Stimulated activated CD8-positive, alpha-beta memory T cell treated with anti-CD3 and anti-CD28 coated beads, Interleukin-4, amount 100 ng/mL, for 4 hours (primary cell): ENCODE measurements at places on chromosomes 2 and 18.

GRCh38 chr2:132849118-132849517 lies 179.1 kb upstream of the LYPD1 start:
- no peak for DNase-seq

DNA sequence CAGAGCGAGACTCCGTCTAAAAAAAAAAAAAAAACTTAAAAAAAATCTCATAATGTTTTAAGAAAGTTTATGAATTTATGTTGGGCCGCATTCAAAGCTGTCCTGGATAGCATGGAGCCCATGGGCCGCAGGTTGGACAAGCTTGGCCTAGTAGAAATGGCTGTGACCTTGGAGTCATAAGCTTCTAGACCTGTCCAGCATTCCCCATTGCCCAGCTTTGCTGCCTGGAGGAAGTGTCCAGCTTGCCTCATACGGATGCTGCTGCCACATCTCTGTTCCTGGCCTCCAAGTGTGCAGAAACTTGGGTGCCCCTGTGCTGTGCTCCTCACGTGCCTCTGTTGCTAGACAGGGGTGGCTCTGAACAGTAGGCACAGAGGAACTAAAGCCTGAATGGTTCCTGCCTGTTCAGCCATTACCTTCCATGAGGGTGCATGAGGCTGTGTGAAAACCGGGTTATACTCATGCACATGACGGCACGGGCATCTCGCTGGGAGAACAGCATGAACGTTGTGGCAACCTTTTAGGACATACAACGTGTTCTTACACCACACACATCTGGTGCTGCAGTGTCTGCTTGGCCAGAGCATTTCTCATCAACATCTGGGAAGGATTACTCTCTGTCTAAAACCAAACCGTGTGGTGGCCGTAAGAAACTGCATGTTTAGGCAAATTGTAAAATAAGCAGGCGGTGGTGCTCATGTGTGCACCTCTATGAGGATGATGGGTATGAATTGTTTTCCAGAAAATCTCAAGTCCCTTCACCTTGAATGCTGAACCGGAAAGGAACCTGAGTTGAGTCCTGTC lies 38.2 kb downstream of the FHOD3 start:
- no peak for DNase-seq

DNA sequence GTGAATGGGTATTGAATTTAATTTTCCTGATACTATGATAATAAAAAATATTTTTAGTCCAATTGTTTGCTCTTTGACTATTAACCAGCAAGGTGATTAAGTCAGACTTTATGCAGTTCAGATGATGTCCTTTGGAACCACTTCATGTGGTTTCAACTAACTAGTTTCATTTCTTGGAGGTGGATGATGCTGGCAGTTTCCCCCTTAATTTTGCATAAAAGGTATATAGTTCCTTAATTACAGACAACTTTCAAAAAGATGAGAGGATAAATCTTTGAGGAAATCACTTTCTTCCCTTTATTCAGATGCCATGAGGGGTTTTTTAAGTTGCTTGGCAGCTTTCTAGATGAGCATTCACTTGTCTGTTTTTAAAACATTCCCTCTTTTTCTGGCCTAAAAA lies 223.1 kb downstream of the PHLPP1 start:
- DNase-seq, result no peak

DNA sequence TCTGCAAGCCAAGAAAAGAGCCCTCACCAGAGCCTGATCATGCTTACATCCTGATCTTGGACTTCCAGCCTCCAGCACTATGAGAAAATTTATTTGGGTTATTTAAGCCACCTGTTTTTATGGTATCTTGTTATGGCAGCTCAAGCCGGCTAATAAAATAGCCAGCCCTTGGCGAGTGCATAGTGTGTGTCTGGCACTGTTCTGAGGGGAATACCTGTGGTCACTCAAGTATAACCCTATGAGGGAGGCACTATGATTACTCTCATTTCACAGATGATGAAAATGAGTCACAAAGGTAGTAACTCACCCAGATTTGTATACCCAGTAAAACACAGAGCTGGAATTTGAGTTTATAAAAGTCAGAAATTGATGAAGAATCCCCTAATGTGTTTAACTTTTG lies 556.9 kb upstream of the SETBP1 start:
- no peak for DNase-seq

GRCh38 chr2:31534636-31535035 lies 46.1 kb downstream of the SRD5A2 start:
- no peak for DNase-seq

GRCh38 chr18:35495536-35496314 lies 2.0 kb downstream of the INO80C start:
- DNase-seq, result no peak

DNA sequence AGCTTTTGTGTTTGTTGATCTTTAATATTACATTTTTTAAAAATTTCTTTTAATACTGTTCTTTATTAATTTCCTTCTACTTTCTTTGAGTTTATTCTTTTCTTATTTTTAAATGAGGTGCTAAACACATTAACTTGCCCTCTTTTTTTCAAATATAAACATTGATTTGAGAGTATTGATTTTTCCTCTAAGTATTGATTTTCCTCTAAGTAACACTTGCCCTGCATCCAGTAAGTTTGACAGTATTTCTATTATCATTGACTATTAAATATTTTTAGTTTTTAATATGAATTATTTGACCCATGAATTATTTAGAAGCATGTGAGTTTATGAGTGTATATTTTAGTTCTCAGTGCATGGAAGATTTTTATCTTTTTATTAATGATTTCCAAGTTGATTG lies 337.0 kb upstream of the RAB12 start:
- DNase-seq, result no peak

DNA sequence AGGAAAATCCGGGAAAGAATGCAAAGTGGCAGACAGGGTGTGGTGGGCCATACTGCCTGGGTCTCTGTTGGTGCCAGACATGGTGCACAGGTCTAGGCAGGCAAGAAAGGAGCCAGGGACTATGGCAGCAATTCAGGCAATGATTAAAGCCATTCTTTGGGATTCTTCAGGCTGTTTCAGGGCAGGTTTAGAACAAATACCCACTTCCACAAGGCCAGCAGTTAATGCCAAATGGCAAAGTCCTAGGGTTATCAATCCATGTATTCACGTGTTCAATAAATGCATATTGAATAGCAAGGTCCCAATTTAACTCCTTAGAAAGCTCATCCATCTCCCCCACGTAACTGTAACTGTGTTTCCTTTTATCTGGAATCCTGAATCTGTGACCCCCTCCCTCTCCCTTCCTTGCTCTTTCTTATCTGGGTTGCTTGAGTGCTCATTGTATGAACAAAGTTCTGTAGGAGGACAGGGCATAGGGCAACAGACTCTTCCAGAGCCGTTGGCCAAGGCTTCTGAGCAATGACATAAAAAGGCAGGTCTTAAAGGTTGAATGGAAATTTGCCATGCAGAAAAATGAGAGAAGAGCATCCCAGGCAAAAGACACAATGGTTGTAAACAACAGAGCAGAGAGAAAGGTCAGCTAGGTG lies 146.8 kb upstream of the KLHL29 start:
- no peak for DNase-seq

DNA sequence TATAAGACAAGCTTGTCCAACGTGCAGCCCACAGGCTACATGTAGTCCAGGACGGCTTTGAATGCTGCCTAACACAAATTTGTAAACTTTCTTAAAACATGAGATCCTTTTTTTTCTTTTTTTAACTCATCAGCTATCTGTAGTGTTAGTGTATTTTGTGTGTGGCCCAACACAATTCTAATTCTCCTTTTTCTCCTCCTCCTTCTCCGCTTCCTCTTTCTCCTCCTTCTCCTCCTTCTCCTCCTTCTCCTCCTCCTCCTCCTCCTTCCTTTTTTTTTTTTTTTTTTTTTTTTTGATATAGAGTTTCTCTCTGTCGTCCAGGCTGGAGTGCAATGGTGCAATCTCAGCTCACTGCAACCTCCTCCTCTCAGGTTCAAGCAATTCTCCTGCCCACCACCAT lies 39.3 kb upstream of the GTF2A1L start:
- DNase-seq, result no peak

DNA sequence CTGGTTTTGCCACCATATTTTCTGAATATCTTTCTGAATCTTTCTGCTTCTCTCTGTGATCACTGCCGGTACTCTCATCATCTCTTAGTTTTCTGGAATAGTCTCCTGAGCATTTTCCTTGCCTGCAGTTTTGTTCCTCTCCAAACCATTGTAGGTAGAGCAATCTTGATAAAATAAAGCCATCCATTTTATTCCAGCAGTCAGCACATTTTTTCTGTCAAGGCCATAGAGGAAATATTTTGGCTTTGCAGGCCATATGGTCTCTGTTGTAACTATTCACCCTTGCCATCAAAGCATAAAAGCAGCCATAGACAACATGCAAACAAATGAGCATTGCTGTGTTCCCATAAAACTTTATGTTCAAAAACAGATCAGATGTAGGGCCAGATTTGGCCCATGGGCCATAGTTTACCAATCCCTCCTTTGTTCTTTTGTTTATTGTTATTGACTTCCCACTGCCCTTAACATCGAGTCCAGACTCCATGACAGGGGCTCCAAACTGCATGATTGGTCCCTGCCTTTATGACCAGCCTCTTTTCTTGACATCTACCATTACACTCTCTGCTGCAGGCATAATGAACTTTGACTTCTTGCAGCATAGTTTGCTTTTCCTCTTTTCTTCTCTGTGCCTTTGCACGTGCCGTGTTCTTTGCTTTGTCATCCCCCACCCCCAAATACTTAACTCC lies 29.8 kb downstream of the TMEM87B start:
- no peak for DNase-seq

GRCh38 chr2:72112981-72113846 lies 34.4 kb downstream of the CYP26B1 start:
- no peak for DNase-seq

GRCh38 chr18:3689986-3690763 lies 240.2 kb downstream of the TGIF1 start:
- DNase-seq, result no peak

GRCh38 chr2:89850881-89851582 lies 1159.6 kb downstream of the RPIA start:
- DNase-seq, result no peak

GRCh38 chr2:175640655-175641054 lies 361.4 kb downstream of the LNPK start:
- DNase-seq, result no peak

DNA sequence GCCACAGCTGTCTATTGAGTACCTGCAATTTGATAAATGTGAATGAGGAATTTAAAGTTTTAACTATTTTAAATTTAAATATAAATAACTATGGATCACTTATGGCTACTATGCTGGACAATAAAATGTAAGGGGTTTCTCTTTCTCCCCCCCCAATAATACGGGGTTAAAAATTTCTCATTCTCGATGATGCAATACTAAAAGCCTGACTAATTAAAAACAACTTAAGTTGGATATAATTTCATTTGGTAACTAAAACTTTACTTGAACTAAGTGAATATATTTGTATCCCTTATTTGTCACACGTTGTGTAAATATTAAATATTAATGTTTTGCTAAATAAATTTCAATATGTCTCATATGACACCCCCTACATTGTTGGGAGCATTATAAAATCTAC lies 297.3 kb downstream of the GRB14 start:
- DNase-seq, result no peak

- no peak for DNase-seq
Observed at GRCh38 chr2:175854129-175854528, 147.9 kb downstream of the LNPK start.

DNA sequence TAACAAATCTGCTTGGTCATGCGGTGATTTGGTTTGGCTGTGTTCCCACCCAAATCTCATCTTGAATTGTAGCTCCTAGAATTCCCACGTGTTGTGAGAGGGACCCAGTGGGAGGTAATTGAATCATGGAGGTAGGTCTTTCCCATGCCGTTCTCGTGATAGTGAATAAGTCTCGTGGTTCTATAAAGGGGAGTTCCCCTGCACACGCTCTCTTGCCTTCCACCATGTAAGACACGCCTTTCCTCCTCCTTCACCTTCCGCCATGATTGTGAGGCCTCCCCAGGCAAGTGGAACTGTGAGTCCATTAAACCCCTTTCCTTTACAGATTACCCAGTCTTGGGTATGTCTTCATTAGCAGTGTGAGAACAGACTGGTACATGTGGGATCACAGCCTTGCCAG lies 36.7 kb downstream of the TRABD2A start:
- DNase-seq, result no peak

DNA sequence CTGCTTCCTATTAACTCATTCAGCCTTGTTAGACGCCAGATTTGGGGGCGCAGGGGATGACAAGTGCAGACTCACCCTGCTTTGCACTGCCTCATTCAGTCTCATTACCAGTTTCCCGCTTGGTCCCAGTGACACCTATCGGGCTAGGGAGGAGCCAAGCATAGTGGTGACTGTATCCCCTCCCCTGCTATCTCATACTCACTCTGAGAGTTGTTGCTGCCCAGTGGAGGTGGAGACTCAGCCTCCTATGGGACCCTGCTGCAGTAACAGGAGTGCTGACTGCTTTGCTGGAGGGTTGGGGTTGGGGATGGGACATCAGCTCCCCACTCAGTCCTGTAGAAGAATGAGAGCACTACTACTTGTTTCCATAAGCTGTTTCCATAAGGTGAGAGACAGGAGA lies 21.3 kb upstream of the PIK3C3 start:
- no peak for DNase-seq

DNA sequence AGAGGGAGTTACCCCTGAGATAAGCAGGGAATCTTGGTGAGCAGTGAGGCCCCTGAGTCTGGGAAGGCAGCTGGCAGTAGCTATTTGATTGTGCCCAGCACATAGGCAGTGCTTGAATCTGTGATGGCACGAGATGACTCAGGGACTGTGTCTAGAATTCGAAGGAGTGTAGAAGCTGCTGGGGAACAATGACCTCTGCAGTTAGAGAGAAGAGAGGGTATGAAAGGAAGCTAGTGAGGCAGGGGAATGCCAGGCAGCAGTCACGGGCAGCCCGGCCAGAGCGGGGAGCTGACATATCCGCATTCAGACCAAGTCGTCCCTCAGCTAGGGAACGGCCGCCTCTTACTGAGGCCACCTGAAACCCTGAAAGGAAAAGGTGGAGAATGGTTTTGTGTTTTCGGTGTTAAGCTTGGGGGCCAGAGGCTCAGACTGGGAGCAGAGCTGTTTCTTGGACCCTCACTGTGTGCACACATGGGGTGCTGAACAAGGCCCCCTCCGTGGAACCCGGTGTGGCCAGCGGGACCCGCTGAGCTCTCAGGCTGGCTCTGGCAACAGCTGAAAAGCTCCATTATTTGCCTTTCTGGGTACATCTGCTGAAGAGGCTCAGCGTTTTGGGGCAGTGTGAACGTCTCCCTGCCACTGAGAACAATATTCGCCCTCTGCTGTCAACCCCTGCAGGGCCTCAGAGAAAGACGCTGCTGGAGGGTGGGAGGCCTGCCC lies 32.9 kb downstream of the ARHGEF4 start:
- no peak for DNase-seq
